Stimulated activated CD4-positive, alpha-beta T cell treated with anti-CD3 and anti-CD28 coated beads, Interleukin-4, amount 100 ng/mL, for 48 hours (primary cell): ENCODE measurements at places on chromosomes 7 and 10.
A peak's percentile ranks its signal among the peaks of the same experiment; 100 is the strongest.

GRCh38 chr10:73837072-73837471, 25.7 kb upstream of the NDST2 start:
- DNase-seq: no peak

DNA sequence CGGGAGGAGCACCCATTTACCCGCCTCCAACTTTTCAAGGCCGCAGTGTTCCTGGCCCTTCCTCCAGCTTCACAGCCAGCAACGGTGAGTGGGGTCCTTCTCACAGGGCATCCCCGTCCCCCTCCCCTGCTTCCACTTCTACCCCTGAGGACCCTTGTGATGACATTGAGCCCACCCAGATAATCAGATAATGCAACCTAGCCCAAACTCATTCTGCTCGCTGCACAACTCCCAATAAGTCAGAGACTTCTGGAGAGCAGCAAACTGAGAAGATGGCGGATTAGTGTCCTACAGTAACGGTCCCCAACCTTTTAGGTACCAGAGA, 74.5 kb downstream of the OAT start:
- no peak for DNase-seq

DNA sequence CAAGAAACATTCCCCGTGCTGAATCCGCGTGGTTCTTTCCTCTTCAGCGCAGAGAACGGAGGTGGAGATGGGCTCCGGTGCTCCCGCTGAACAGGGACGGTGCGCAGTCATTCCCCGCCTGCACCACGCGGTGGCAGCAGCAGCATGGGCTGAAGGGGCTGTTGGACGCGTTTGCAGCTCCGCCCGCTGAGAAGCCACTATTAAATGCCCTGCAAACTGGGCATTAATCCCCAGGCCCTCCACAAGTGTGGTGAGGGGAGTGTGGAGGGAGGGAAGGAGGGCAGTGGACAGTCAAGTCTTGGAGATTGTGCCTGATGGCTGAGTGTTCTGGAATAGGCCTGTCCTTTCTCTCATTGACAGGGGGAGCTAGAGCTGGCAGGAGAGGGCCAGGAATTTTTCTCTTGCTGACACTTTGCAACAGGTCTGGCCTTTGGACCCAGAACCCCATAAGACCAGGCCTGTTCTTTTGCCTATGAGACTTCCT, 240.2 kb upstream of the INHBA start:
- DNase-seq: peak; percentile 63

DNA sequence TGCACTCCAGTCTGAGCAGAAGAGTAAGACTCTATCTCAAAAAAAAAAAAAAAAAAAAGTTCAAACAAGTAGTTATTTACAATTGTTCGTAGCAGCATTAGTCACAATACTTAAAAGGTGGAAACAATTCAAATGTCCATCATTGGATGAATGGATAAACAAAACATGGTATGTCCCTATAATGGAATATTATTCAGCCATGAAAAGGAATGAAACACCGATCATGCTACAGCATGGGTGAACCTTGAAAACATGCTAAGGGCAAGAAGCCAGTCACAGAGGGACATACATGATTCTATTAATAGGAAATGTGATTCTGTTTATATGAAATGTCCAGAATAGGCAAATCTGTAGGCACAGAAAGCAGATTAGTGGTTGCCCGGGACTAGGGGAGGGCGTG, 15.9 kb downstream of the DOCK1 start:
- no peak for DNase-seq

DNA sequence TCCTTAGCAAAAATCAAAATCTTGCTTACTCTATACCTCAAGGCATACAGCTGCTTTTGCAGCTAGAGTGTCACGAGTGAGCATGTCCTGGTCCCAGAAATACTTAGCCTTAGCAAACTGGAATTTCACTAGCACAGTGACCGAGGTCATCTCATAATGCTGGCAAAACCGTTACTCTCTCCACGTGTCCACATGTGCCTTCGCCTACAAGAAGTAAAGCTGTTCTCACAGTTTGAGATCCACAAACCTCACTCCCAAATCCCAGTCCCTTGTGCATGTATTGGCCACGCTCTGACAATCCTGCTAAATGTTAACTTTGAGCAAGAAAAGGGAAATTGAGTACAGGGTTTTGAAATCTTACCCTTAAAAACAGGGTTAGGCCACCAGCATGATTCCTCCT, 111.0 kb upstream of the PLXDC2 start:
- DNase-seq: no peak

DNA sequence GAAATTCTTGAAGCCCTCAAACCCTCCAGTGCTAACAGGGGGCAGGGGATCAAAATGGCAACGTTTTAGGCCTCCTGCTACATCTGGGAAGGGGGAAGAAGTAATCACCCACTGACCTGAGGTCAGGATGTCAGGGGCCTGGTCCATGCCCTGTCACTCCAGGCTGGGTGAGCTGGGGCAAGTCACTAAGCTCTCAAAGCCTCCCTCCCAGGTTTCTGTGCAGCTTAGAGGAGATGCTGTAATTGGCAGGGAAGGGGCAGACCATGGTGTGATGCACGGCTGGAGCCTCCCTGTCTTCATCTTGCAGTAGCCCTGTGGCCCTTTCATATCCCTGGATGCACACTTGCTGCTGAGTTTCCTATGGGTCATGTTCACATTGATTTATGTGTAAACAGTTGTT, 27.2 kb downstream of the LEP start:
- DNase-seq: no peak

DNA sequence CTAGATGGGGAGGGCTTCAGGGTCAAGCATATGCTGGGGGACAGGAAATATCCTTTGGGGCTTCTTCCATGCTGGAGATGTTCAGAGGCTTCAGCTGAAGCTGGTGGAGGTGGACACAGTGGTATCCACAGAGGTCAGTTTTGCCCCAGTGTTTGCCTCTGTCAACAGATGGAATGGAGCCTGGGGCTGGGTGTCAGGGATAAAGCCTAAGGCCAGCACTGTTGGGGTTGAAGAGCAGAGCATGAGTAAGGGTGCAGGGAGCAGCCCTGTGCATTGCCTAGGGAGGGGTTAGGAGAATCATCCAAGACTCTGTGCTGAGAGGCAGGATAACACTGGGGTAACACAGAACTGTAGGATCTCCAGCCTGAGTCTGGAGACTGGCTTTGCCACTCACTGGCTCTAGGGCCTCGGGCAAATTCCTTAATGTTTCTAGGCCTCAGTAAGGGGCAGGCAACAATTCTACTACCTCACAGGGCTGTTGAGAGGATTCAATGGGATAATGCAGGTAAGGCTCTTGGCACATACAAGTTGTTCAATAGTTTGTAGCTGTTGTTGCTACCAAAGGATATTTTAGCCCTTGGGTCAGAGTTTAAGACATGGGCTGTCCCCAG, 21.8 kb upstream of the MYL7 start:
- no peak for DNase-seq

- DNase-seq: no peak
Observed at GRCh38 chr7:15011289-15011688, 108.7 kb upstream of the DGKB start.

GRCh38 chr10:60795465-60796202, 17.4 kb downstream of the CDK1 start:
- no peak for DNase-seq

- no peak for DNase-seq
Observed at GRCh38 chr7:35736725-35737124, 41.8 kb upstream of the HERPUD2 start.

- no peak for DNase-seq
Observed at GRCh38 chr7:155914341-155914740, 102.1 kb upstream of the SHH start.

DNA sequence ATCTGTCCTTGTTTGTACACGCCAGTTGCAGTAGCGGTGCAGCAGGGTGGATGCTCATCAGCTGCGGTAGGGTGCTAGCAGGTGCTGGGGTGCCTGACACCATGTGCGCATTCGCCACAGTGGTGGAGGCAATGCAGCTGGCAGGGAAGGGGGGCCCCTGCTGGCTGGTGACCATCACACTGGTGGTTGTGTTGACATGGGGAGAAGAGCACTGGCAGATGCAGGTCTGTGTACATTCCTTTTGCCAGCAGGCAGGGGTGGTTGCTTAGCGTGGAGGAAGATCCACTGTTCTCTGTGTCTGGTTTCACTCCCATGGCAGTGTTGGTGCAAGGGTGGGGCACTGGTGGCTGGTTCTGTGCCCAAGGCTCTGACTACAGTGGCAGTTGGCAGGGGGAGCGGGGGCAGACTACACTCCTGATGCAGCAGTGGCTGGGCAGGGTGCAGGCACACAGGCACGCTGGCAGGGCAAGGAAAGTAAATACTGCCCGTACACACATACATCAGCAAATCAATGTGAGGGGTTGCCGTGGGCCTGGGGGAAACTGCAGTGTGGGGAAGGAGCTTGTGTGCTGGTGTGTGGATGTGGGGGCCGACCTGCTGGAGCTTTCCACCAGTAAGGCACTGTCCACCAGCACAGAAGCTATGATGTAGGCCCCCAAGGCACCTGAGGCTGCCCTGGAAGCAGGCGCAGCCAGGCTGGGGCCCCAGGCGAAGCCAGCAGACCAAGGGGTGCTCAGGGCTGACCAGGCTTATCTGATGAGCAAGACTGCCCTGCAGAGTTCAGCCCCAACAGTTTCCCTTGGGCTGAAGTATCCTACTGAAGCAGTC, 87.2 kb upstream of the UNC5B start:
- DNase-seq: no peak

GRCh38 chr7:133461421-133461820, 208.5 kb downstream of the EXOC4 start:
- DNase-seq: no peak

DNA sequence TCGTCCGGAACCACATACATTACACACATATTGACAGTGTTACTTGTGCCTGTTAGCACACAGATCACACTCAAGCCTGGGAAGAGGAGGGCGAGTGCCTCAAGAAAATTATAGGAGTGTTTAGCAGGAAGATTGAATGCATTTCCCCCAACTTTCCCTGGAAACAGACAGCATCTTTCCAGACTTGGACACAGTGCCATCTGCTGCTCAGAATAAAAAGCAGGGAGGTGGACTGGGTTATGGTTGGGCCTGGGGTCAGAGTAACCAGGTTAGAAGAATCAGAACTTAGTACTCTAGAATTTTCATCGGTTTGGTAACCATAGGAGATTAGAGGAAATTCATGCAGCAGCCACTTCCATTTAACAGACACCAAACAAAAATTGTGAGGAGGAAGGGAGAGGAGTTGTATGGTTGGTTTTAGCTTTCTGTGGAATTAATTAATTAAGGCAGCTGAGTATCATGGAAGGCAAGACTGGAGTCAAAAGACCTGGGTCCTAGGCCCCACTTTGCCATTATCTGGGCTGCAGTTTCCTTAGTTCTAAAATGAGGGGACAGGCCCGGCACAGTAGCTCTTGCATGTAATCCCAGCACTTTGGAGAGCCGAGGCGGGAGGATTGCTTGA, 43.4 kb upstream of the OPTN start:
- DNase-seq: no peak

DNA sequence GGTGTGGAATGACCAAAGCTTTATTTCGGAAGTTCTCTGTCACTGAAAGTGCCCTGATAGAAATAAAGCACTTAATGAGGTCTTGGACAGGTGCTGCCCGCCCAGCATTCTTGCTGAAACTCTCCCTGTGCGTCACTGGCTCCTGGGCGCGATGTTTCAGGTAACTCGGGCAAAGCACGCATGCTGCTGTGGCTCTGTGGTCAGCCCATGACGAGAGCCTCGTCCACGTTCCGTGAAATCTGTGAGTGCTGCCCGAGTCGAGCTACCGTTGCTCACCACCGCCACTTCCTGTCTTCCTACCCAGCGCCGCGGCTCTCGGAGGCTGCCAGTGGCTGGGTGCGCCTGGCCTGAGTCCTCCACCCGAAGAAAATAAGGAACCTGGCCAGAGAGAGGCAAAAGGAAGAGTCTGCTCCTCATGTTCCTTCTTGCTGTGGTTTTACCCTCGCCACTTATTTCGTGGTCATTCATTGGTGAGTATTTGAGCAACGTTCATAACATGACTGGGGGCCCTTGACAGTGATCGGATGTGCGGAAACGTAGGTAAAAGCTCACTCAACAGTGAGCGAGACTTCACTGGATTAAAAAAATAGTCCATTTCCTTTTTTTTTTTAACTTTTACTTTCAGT, 95.5 kb downstream of the MAP3K8 start:
- DNase-seq: peak; percentile 57

DNA sequence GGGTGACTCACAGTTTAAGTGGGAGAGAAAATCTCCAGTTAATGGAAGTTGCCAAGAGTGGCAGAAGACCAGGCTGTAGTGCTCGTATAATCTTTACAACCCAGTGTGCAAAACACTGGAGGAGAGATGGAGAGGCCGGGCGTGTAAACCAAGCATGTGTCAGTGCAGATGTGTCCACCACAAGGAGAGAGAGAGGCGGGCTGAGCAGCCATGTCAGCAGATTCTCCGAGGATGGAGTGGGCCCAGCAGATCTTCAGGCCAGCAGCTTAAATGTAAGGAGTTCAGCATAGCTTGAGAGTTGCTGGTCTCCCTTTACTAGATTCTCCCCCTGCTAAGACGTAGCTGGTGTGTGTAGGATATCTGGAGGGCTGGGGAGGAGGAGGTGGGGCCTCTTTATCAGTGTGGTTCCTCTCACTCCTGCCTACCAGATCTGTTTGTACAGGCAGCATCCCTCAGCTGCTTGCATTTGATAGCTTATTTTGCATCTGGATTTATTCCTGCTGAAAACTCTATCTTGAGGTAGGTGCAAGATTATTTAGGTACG, 13.7 kb downstream of the BPGM start:
- no peak for DNase-seq

DNA sequence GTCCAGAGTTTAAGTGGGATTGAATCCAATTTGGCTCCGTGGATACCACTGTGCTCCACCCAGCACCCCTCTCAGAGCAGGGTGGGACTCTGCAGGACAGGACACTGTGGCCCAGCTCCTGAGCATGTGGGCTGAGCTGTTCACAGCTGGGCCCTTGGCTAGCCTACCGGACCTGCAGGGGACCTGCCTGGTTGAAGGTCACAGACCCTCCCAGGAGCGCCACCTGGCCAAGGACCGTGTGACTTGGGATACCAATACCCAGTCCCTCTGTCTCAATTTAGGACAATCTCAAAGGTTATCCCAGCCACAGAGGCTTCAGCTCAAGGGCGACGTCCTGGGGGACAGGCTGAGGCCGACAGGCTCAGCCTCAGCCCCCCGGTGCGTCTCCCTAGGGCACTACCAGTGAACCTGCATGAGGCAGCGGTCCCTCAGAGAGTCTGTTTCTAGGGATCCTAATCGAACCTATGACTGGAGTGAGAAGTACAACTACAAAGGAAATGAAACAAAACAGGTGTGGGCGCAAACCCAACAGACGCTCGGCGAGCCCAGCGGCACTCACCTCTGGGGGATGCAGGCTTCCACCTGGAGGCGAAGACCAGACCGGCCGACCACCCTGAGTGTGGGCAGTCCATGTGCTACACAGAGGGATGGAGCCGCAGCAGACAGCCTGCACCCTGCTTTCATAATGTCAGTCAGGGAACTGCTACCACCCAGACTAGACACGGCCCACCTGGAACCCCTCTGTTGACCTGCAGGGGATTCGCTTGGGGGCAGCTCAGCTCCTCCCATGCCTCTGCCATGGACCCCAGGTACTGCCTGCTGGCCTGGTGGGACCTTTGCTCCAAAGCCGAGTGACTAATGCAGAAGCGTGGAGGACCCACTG, 103.7 kb downstream of the PAXIP1 start:
- DNase-seq: no peak

- DNase-seq: no peak
Observed at GRCh38 chr10:60974463-60975149, 30.6 kb upstream of the RHOBTB1 start.

- no peak for DNase-seq
Observed at GRCh38 chr7:101885597-101885955, 68.2 kb downstream of the CUX1 start.

- no peak for DNase-seq
Observed at GRCh38 chr7:100372256-100372655, 1.0 kb upstream of the PILRA start.
